Stimulated activated CD8-positive, alpha-beta memory T cell treated with anti-CD3 and anti-CD28 coated beads, Interleukin-4, amount 100 ng/mL, for 4 hours (primary cell): ENCODE measurements at places on chromosomes 16 and 17.

DNA sequence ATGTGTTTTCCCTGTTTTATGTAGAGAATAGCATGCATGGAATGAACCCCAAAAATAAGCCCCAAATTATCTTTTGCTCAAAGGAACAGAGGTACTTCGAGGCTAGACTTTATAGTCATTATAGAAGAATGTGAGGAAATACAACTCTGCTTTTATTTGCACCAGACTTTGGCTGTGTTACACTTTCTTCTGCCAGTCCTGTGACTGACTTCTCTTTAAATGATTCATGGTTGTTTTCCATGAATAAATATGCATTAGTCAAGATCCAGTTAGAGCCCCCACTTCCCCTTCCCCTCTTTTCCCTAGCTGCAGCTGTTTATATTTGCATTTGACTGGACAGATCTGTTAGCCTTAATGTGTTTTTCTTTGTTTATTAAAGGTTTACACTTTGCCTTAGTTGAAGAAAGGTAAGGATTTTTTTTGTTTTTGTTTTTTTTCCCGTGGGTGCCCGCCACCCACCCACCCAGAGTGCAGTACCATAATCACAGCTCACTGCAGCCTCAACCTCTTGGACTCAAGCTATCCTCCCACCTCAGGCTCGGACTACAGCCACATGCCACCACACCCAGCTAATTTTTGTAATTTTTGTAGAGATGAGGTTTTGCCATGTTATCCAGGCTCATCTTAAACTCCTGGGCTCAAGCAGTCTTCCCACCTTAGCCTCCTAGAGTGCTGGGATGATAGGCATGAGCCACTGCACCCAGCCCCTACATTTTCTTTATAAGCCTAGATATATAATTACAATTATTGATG, 152.6 kb downstream of the CYB561 start:
- no peak for DNase-seq

DNA sequence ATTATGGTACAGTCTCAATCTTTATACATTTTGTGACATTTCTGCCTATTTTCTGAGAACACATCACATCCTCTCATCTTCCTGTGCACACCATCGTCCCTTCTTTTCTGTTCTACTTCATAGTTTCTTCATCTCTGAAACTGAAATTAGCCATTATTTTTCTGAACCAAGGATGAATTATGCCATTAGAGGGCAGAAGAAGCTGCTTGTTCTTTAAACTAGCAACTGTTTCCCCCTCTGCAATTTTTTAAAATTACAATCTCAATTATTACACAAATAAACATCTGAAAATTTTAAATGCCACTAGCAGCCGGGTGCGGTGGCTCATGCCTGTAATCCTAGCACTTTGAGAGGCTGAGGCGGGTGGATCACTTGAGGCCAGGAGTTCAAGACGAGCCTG, 41.3 kb downstream of the RBBP6 start:
- no peak for DNase-seq

DNA sequence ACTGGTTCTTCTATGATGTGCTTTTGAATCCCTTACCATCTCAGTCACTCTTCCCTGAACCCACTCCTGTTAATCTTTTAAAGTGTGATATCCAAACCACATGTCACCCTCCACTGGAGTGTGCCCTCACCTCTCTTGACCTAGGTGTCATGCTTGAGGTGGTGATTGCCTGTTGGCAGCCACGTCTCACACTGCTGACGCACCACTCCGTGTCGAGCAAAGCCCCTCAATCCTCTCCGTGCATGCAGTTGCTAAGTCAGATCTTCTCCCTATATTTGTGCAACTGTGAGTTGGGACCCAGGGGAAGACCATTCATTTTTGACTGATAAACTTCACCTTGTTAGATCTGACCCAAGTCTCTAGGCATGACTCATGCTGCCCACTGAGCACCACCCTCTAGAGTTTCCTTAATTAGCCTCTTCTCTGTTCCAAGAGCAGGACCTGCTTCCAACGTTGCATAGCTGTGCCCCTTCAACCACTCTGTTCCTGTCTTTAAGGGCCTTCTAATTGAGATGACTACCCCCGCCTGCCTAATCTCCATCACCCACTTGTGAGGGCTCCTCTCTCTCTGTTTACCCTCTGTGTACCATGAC, 2.7 kb downstream of the MYH13 start:
- no peak for DNase-seq

- DNase-seq: no peak
Observed at GRCh38 chr16:56732832-56733231, 2.9 kb downstream of the NUP93 start.

DNA sequence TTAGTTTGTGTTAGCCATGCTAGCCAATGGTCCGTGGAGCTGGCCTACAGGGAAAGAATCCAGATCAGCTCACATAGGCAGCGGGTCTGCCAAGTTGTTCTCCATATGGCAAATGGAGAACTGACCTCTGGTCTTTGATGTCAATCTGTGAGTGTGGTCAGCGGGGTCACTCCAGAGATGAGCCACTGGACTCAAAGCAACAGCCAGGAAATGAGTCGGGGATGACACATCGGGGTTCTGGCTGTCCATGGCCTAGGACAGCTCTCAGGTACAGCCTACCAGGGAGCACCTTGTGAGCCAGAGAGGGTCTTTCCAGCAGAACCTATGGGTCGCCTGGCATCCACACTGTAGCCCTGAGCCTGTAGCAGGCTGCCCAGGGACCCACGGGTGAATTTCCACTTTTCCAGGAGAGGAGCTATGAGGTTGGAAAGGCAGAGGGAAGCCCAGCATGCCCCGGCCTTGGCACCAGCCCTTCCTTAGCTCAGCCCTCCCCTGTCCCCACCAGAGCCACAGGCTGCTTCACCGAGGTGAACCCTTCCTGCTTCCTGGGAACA, 203.0 kb upstream of the TNRC6C start:
- no peak for DNase-seq

GRCh38 chr16:67541391-67542263, 13.0 kb downstream of the RIPOR1 start:
- DNase-seq: no peak

- no peak for DNase-seq
Observed at GRCh38 chr17:59954856-59955255, 9.7 kb downstream of the RNFT1 start.

DNA sequence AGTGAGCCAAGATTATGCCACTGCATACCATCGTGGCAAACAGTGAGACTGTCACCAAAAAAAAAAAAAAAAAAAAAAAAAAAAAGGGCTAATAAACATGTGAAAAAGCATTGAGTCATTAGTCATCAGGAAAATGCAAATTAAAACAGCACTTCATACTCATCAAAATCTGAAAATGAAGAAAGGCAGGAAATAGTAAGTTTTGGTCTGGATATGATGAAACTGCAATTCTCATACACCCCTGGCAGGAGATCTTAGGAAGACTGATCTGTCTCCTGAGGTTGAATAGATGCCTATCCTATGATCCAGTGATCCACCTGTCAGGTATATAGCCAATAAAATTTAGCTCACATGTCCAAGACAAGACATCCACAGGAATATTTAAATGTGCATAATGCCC, 212.7 kb downstream of the CPPED1 start:
- no peak for DNase-seq

- no peak for DNase-seq
Observed at GRCh38 chr17:4536259-4536741, 18.9 kb downstream of the MYBBP1A start.

DNA sequence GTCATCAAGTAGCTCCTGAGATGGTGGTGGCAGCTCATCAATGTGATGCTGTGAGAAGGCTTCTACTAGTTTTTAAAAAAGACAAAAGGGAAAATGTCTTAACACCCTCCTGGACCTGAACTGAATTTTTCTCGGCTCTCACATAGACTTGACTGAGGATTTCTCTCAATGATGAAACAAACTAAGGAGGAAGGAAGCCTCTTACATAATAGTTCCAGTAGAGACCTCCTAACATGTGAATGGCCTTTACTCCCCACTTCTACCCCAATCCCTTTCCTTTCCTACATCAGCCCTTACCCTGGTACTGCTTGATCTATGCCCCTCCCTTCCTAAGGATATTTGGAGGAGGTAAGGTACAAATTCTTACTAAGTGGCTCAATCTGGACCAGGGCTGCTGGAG, 54.8 kb upstream of the MTMR4 start:
- DNase-seq: no peak

DNA sequence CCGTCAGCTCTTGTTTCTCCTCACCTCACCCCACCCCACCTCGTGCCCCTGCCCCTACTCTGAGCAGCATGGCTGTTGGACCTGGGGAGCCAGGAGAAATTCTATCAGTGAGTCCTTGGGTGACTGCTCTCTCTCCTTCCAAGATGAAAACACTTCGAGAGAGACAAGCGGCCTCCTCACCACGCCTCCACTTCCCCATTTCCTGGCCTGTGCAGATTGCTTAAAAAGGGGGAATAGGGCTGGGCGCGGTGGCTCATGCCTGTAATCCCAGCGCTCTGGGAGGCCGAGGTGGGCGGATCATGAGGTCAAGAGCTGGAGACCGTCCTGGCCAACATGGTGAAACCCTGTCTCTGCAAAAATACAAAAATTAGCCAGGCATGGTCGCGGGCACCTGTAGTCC, 9.5 kb downstream of the DLX4 start:
- DNase-seq: no peak

- DNase-seq: no peak
Observed at GRCh38 chr17:1959871-1960544, 65.1 kb downstream of the RTN4RL1 start.

GRCh38 chr17:72206376-72206775, 85.6 kb downstream of the SOX9 start:
- no peak for DNase-seq

DNA sequence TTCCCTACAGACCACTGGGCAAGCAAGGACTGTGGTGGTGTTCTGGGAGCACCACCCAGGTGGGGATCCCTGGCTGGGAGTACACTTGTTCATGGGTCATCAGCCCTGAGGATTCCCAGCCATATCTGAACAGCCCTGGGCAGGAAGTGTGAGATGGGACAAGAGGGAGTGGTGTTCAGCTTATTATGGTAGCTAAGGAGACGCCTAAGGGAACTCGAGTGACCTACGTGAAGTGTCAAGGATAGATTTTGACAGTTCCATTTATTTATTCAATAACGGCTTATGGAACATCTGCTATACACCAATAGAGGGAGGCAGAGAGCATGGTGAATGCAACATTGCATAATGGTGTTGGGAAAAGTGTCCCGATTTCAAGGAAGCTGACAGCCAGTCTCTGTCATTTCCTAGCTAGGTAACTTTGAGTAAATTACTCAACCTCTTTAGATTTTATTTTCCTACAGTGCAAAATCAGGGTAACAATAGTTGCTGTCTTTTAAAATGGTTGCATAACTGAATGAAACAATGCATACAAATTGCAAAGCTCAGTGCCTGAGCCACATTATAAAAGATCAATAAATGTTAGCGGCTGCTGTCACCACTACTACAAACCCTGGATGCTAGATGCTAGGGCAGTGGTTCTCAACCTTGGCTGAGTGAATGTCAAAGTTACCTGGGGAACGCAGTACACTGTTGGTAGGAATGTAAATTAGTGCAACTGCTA, 534.1 kb downstream of the GRIN2A start:
- DNase-seq: no peak

DNA sequence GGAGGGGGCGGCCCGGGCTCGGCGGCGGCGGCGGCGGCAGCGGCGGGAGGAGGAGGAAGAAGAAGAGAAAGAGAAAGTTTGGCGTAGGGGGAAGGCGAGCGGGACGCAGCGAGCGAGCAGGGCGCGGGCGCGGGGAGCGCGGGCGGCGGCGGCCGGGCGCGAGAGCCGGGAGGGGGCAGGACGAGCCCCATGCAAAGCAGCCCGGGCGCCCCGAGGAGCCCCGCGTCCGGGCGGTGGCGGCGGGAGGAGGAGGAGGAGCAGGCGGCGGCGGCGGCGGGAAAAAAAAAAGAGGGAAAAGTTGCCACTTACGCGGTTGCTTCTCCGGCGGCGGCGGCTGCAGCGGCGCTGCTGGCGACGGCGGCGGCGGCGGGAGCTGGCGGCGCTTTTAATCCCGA, 10.3 kb upstream of the ZFHX3 start:
- DNase-seq: no peak

DNA sequence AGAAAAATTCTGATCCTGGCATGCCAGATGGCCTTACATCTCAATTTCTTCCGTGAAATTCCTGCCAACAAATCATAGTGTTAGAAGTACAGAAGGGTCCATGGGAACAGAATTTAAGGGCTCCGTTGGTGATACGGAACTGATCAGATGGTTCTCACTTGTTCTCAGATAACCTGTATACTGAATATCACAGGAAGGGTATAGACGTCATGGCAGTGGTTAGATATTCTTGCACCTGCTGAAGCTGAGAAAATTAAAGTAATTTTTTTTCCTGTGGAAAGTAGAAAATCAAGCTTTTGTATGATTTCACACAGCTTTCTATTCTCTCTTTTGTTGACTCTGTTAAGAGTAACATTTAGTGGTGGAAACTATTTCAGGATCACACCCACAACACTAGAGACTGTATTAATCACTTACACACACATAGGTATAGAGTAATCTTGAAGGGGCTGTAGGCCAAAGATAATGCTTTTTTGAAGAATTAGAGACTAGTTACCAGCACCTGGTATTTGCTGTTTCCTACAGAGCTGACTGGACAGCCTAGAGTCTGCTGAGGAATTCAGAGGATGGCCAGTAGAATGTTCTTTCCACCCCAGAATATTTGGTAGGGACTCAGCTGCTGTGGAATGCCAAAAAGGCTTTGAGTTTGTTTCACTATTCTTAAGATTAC, 7.5 kb downstream of the TENT4B start:
- no peak for DNase-seq

GRCh38 chr17:5922476-5922875, 147.7 kb upstream of the WSCD1 start:
- no peak for DNase-seq

DNA sequence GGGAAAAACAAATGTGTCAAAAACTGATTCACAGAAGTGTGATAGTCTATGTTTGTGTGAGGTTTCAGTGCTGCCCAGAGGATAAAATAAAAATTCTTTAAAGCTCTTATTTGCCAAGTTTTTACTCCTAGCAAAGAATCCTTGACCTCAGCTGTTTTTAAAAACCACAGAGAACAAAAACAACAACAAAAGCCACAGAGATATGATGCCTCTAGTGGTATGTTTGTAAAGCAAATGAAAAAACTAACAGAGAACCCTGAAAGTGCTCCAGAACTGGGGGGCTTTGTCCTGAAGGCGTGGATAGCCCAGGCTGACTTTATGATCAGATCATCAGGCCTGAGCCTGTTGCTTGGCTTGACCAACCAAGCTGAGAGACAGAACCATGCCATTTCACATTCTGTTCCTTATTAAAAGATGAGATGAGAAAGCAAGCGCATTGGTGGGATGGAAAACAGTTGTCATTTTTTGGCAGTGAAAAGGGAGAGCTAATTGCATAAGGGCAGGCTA, 411.0 kb downstream of the CPPED1 start:
- no peak for DNase-seq

DNA sequence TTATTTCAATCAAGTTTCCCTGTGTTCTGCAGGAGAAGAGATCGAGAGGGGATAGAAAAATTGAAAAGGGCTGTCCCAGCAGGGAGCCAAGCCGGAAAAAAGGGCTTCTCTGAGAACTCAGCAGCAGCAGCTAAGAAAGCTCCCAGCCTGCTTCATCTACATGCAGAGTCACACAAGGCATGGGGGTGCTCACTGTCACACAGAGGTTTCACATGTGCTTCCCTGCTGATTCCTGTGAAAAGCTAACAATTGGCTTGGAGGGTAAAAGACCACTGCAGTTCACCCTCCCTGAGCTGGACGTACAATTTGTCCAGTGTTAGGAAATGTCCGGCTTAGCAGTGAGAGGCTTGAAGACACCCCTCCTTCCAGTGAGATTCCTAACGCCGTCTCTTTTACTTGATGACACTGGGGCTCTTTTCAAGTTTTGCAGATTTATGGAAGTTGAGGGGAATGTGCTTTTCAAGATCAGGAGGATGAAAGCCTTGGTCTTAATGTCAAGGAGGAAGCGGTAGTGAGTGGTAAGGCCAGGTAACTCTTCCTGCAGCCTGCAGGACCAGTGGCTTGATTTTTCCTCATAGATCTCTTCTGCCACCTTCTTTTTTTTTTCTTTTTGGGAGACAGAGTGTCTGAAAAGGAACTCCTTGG, 85.6 kb downstream of the WNT3 start:
- DNase-seq: no peak
